ENCODE measurements at places on chromosomes 1 and 21.
A peak's percentile ranks its signal among the peaks of the same experiment; 100 is the strongest.

- peak; percentile 88 for DNase-seq
Observed at GRCh38 chr1:160193091-160193819, 2.9 kb downstream of the CASQ1 start.

- no peak for DNase-seq
Observed at GRCh38 chr1:21620496-21620895, 48.7 kb downstream of the RAP1GAP start.

DNA sequence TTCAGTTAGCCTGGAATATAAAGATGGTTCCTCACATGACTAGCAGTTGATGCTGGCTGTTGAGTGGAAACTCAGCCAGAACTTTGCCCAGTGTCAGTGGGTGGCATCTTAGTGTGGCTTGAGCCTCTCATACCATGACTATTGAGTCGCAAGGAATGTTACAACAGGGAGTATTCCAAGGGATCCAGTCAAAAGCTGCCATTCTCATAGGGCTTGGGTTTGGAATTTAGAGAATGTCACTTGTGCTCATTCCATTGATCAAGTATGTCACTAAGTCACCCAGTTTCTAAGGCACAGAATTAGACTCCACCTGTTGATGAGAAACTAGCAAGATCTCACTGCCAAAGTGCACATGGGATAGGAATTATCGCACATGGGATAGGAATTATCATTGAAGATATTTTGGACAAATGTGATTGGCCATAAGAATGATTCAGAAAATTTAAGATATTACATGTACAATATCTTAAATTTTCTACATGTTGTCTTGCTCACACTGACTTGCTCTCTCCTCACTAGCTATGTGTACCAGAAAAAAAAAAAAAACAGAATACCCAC, 1290.7 kb upstream of the ADGRL2 start:
- DNase-seq = no peak

- DNase-seq = no peak
Observed at GRCh38 chr1:116380499-116381242, 7.6 kb downstream of the ATP1A1 start.

GRCh38 chr1:96804648-96805047, 83.1 kb downstream of the PTBP2 start:
- no peak for DNase-seq
